GDM1 (cell line): ENCODE measurements at places on chromosomes 2 and 18.

- no peak for DNase-seq
These were observed 12.6 kb upstream of the SATB2 start for GRCh38 chr2:199470361-199470671.

- no peak for DNase-seq
These were observed 278.5 kb downstream of the AFF3 start for GRCh38 chr2:99863903-99864270.

DNA sequence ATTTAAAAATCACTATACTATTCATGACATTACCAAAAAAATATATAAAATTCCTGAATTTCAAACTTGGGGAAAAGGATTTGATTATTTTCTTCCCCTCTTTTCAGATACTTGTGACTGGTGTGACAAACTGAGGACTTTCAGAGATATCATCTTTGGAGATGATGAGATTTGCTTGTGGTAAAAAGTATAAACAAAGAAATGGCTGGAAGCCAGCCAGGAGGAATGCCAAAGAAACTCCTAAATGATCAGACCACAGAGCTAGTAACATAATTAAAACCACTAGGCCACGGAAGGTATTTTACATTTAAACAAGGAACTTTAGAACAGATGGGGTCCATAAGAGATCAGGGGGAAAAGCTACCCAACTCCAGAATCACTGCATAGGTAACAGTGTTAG, 58.7 kb downstream of the PIGN start:
- no peak for DNase-seq

DNA sequence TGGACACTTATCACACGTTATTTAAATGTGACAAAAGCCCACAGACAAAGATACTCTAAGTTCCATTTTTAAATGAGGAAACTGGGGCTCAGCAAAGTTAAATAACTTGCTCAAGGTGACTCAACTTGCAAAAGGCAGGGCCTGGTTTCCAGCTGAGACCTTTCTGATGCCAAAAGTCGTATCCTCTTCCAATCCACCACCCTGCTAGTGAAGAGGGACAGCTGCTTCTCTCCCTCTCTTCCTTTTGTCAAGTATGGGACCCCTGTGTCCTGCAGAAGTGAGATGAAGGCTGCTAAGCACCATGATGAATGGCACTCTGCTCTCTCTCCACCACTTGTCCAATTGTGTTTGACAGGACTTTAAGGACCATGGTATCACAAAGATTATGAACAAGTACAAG, 140.9 kb downstream of the DYM start:
- no peak for DNase-seq

DNA sequence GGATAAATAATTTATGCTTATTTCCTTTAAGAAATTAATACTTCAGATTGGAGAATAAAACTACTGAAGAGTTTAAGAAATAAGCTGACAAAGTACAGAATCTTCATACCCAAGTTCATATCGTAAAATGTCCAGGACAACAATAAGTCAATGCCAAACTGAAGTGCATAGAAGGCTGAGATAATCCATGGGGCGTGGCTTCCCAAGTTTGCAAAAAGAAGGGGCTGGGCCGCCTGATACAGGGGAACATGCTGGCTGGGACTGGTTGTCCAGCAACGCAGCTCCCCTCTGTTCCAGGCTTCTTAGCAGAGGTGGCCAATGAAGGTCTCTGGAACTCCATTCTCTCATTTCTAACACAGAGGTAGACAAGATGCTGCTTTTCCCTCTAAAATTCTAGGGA, 189.5 kb upstream of the SPOPL start:
- no peak for DNase-seq

GRCh38 chr18:10170375-10170774, 256.6 kb downstream of the VAPA start:
- no peak for DNase-seq

GRCh38 chr18:63951302-63951705, 2.2 kb downstream of the HMSD start:
- DNase-seq, result no peak

- DNase-seq, result no peak
These were observed 66.4 kb downstream of the GALR1 start for GRCh38 chr18:77316008-77316407.

- no peak for DNase-seq
These were observed 111.5 kb downstream of the CAPN13 start for GRCh38 chr2:30695749-30696148.

GRCh38 chr2:172103471-172104272, 972 bp upstream of the DLX2 start:
- DNase-seq, result peak; percentile 36

GRCh38 chr2:101329026-101329425, 20.5 kb upstream of the RNF149 start:
- no peak for DNase-seq

- no peak for DNase-seq
These were observed 218.3 kb downstream of the STK39 start for GRCh38 chr2:168029071-168029470.

- no peak for DNase-seq
These were observed 81.4 kb downstream of the SKA1 start for GRCh38 chr18:50456285-50456684.

- DNase-seq, result no peak
These were observed 5.6 kb upstream of the PPP4R1 start for GRCh38 chr18:9619990-9620389.

- no peak for DNase-seq
These were observed 105.5 kb downstream of the COLEC12 start for GRCh38 chr18:394987-395362.

DNA sequence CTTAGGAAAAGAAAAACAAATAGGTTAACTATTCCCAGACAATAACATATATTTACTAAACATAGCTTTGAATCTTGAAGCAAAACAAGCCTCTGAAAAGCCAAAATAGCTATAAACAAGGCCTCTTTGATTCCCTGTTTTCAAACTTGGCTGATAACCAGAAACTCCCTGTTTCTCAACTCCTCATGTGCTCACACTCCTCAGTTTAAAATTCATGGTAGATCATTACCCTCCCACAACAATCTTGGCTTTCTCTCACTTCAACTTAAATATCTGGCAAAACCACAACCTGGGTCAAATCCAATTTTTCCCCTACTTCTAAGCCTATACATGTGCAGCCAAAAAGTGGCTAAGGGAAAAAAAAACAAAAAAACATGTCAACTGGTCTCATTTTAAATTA, 15.6 kb downstream of the SUCLG1 start:
- no peak for DNase-seq

- no peak for DNase-seq
These were observed 112.9 kb upstream of the ATP8B1 start for GRCh38 chr18:57915865-57916582.

DNA sequence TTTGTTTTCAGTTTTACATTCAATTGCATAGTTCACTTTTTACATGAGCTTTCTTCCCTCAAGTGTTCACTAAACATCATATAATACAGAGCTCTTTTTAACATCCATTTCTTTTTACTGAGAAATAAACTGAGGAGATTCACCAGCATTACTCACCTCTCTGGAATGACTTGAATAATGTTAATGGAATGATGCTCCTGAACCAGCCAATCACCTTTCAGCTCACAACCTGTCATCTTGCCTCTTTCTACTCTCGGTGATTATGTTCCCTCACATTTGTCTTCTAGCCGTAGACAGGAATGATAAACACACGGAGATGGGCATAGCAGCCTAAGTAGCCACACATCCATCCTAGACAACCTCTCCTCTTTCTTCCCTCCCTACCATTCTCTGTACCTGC, 301.7 kb downstream of the PAX3 start:
- no peak for DNase-seq

DNA sequence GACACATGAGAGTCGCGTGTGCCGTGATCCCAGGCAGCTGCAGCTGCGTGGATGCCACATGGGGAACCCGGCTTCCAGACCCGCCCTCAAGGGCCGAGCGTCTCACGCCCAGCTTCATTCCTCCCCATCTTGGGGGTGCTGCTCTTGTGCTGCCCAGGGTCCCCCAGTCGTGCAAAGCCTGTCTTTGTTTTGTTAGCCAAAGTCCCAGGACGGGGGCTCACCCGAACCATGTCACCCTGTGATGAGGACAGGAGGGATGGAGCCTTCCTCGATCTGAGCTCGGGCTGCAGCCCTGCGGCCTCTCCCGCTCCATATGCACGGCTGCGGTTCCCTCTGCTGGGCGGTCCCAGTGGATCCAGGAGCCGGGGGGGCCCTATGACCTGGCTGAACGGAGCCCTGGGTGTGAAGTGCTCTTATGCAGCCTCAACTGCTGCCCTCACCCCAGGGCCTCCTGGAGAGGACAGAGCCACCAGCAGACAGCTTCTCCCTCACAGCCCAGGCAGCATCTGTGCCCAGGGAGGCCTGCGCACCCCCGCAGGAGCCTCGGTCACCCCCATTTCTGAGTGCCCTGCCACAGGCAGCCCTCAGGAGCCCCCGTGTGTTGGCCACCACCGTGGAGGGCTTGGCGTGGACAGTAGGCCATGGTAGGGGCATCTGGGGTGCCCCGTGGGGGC, 99.0 kb upstream of the CTDP1 start:
- DNase-seq, result no peak

- no peak for DNase-seq
These were observed 40.3 kb downstream of the FHOD3 start for GRCh38 chr18:36337679-36338402.

- DNase-seq, result no peak
These were observed 648.0 kb downstream of the GALR1 start for GRCh38 chr18:77897606-77898005.

DNA sequence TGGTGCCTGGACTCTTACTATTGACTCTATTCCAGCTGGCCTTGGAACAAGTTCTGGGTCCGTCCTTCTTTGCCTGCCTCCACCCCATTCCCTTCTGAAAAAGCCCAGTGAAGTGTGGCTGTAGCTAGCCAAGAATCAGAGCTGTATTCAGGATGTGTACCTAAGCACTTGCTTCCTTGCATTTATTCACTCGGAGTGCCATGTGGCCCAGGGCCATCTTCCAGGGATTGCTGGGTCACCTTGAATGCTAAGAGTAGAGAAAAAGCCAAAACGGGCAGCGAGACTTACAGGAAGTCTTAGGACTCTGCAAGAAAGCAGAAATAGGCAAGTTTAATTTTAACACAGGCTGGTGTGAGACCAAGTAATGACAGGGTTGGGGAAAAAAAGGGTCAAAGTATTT, 4.1 kb downstream of the ITGA6 start:
- no peak for DNase-seq

DNA sequence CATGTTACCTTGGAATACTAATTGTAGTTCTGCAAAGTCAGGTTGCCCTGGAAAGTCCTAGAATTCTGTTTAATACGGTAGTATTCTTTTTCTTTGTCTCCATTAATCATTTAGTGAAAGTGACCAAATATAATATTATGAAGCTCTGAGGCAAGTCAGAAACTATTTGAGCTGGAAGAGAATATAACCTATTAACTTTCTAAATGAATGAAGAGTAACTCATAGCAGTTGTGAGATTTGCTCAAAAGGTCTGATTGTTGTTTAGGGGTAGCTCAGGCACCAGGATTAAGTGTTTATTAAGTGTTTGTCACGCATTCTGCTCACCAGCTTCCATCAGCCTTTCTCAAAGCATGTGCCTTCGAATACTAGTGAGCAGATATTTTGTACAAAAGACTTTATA, 46.7 kb upstream of the SERPINE2 start:
- no peak for DNase-seq

GRCh38 chr2:215601526-215601925, 165.7 kb upstream of the FN1 start:
- DNase-seq, result no peak

DNA sequence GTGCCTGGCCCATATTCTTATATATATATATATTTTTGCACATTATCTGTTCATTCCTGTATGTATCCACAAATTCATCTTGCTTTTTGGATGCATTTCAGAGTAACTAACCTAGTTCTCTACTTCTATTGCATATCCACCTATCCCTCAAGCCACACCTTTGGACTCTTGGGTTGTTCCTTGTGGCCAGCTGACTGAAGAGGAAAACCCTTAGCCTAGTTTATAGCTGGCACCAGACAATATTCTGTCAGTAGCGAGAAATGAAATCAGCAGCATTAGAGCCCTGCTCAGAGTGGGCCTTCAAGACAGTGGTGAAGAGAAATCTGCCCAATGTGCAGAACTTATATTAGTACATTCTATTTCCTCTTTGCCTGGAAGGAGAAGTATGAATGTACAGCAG, 19.6 kb upstream of the ALMS1 start:
- no peak for DNase-seq

- DNase-seq, result no peak
These were observed 367.6 kb downstream of the EIPR1 start for GRCh38 chr2:3010001-3010400.

DNA sequence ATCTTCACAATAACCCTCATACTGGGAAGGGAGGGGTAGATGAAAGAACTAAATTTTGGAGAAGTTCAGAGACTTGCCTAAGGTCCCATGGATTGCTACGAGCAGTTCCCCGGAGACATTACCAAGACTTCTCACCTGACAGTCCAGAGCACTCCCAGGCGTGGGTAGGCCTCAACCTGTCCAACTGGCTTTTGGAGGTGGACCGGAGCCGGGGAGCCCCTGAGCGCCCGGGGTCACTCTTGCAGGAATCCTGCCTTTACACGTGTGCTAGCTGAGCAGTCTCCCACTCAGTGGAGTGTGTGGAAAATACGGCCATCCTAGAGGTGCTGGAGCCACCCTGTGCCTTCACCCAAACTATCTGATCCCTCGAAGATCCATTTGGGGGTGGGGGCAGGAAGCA, 8.0 kb downstream of the POMC start:
- DNase-seq, result no peak

- DNase-seq, result no peak
These were observed 122.0 kb downstream of the WDSUB1 start for GRCh38 chr2:159164457-159164911.

DNA sequence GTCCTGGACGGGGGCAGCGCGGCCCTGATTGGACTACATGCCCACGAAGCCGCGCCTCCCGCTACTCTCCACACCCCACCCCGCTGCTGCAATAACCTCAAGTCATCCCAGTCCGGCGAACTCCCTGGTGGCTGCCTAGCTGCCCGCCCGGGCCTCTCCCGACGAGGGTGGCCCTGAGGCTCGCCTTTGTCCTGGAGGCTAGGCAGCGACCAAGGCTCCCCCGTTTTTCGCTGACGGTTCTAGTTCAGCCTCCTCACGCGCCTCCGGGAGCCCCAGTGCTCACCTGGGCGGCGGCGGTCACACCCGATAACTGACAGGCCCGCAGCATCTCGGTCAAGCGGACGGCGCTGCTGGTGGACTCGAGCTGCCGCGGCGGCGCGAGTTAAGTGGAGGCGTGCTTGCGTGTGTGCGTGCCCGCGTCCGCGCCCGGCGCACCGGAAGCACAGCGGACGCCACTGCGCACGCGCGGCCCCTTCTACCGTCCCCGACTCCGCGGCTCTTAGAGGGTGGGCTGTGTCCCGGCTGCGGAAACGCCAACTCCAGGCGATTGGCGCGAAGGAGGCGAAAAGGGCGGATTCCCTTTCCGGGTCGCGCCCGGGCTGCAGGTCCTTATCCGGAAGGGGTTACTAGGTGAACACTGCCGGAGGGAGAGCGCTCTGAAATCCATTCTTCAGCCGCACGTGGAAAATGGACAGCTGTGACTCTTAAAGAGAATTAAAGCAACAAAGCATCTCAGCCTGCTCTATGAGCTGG, at the start of gene IMMT:
IMMT (minus strand) TSS at position 408 of the 753 bp plus-strand sequence; CDS start at position 328, 80 bp downstream.
- DNase-seq, result peak; percentile 96

- no peak for DNase-seq
These were observed 29.0 kb downstream of the LINC00305 start for GRCh38 chr18:64119916-64120315.
